Spleen (tissue), 13 donors: ENCODE measurements at places on chromosomes 6 and 20. TPM values are rescaled to one million over a fixed set of nuclear protein-coding genes. Genes with fewer than 3 reads are reported as not detected.
A peak's percentile ranks its signal among the peaks of the same experiment; 100 is the strongest.

GRCh38 chr6:148591656-148592055 lies 155.2 kb upstream of the UST start:
- no peak for DNase-seq
- H3K36me3 ChIP-seq, result no peaks in the 10 kb centered on the region
- H3K27ac ChIP-seq, result no peak overlapping the region
- no peaks in the 10 kb centered on the region for H3K27me3 ChIP-seq

PNLDC1 gene
- polyA plus RNA-seq, result 1.2 TPM

DNA sequence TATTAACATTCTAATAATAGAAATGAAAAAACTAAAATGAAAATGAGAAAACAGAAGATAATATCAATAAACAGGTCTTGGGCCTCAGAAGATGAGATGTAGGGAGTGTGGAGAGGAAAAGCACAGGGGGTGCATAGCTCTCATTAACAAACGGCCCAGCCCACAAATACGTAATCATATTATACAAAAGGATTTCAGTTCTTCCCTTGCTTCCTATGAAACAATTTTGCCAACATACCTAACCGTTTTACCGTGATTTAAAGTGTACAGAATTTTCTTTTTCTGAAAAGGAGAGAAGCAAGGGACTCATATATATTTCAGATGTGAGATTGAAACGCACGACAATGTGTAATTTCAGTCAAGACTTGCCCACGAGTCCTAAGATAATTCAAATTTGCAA lies 136.0 kb downstream of the HFE start:
- no peaks in the 10 kb centered on the region for H3K27me3 ChIP-seq
- H3K27ac ChIP-seq, result peak overlapping the region; percentile 88
- H3K4me3 ChIP-seq, result peak overlapping the region; percentile 57
- DNase-seq, result no peak
- H3K4me1 ChIP-seq, result peaks cover 5% of the 10 kb centered on the region

DNA sequence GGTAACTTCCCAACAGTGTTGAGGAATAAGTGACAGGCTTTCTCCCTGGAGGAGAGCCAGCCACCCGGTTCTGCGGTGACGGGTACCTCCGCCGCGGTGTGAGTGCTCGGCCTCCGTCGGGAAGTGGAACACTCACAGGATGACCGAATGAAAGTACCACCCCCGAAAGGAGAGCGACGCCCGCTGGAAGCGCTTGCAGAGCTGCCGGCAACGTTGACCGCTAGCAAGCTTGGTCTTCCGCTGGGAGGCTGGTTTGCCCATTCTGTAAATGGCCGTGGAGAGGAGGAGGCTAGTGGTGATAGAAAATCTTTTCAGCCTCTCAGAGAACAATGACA lies 614 bp upstream of the TMEM242 start:
- peaks cover 12% of the 10 kb centered on the region for H3K4me1 ChIP-seq
- no peaks in the 10 kb centered on the region for H3K27me3 ChIP-seq
- peak; percentile 89 for DNase-seq
- H3K4me3 ChIP-seq, result peak overlapping the region; percentile 74
- peaks cover 18% of the 10 kb centered on the region for H3K36me3 ChIP-seq

SLC16A10 gene
- polyA plus RNA-seq, result 1.3 TPM

RPS10 gene
- polyA plus RNA-seq, result 4,934 TPM

SLC44A4 gene
- polyA plus RNA-seq, result 0.20 TPM

DNA sequence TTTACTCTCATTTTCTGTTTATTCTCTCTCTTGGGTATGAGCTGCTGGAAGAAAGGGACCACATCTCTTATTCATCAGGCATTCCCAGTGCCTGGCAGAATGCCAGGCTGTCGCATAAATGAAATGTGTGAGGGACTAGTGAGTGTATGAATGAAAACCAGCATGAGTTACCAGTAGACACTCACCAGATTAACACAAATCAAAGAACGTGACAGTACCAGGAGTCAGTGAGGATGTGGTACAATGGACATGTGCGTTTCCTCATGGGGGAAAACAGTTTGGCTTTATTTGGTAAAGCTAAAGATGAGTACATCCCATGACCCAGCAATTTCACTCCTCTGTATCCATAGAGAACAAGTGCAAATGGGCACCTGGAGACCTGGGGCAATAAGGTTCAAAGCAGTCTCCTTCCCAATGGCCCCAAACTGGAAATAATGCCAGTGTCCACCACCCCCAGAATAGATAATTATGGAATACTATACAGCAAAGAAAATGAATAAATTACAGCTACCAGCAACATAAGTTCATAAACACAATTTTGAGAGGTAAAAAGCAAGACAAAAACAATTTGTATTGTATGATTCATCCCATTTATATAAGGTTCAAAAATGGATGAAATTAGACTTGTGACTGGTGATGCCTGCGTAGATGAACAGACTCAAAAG lies 93.3 kb downstream of the CDH22 start:
- no peak overlapping the region for H3K4me3 ChIP-seq
- peaks cover 7% of the 10 kb centered on the region for H3K27me3 ChIP-seq
- no peaks in the 10 kb centered on the region for H3K36me3 ChIP-seq
- H3K4me1 ChIP-seq, result no peaks in the 10 kb centered on the region
- no peak overlapping the region for H3K27ac ChIP-seq

- no peak overlapping the region for H3K27ac ChIP-seq
- no peaks in the 10 kb centered on the region for H3K36me3 ChIP-seq
- DNase-seq, result no peak
- H3K4me1 ChIP-seq, result no peaks in the 10 kb centered on the region
- H3K4me3 ChIP-seq, result no peak overlapping the region
Observed at GRCh38 chr6:3844097-3844463, 5.1 kb upstream of the FAM50B start.

- no peak for DNase-seq
- no peaks in the 10 kb centered on the region for H3K27me3 ChIP-seq
- no peaks in the 10 kb centered on the region for H3K4me1 ChIP-seq
- H3K4me3 ChIP-seq, result no peak overlapping the region
Observed at GRCh38 chr20:59774921-59775686, 158.3 kb downstream of the SYCP2 start.

GRCh38 chr6:44036196-44036595 lies 91.1 kb downstream of the MRPL14 start:
- no peak overlapping the region for H3K4me3 ChIP-seq
- H3K36me3 ChIP-seq, result no peaks in the 10 kb centered on the region
- peaks cover 23% of the 10 kb centered on the region for H3K4me1 ChIP-seq
- H3K27ac ChIP-seq, result no peak overlapping the region

LGSN gene
- 0.09 TPM for polyA plus RNA-seq

HBS1L gene
- polyA plus RNA-seq, result 12.3 TPM

NRSN1 gene
- not detected for polyA plus RNA-seq

GRCh38 chr6:89146718-89147700 lies 1.2 kb downstream of the PM20D2 start:
- DNase-seq, result no peak
- H3K36me3 ChIP-seq, result no peaks in the 10 kb centered on the region
- H3K4me3 ChIP-seq, result peak overlapping the region; percentile 97
- peak overlapping the region; percentile 77 for H3K27ac ChIP-seq
- H3K27me3 ChIP-seq, result no peaks in the 10 kb centered on the region
- peaks cover 6% of the 10 kb centered on the region for H3K4me1 ChIP-seq

DNA sequence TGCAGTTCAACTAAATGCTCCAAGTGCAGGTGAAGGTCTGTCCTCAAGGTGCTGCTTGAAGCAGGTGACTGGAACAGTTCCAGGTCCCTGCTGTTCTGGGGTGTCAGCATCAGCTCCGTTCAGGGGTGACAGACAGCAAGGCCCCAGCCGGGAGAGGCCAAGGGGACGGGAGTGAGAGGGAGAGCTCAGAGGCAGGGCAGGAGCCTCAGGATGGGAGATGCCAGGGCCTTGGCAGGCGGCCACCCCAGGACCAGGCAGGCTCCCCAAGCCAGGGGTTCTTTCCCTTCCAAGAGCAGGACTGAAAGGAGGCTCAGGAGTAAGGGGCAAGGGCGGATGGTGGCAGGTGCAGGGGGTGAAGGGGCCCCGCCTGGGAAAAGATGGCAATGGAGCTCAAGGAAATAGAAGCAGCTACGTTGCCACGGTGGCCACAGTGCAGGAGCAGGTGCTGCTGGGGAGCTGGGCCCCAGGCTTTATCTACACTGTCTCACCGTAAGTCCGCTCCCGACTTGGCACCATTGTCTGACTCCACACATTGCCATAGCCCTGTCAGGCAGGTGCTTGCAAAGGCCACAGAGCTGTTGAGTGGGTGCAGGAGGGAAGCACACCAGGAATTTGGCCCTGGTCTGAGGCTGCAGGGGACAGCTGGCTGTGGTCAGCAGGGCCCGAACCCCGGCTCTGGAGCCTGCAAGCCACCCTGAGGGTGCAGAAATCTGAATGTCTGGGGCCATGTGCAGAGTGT lies 43.1 kb downstream of the ERMARD start:
- H3K36me3 ChIP-seq, result no peaks in the 10 kb centered on the region
- peaks cover 13% of the 10 kb centered on the region for H3K4me1 ChIP-seq
- H3K27ac ChIP-seq, result no peak overlapping the region
- H3K27me3 ChIP-seq, result peaks cover 52% of the 10 kb centered on the region

DNA sequence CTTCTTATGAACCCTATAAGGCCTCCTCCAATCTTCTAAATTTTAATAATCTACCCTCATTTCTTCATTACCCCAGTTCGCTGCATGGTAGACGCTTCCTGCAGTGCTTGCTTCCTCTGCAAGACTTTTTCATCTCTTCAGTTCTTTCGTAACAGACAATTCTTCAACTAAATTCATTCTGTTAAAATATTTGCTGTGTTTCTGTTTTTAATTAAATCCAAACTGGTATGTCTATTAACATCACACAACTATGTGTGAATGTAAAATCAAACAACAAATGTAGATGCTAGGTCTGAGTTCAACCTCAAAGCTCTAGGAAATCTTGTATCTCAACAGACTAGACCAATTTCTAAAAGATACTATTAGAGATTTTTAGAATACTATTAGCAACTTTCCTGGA lies 199.3 kb downstream of the RNGTT start:
- H3K4me1 ChIP-seq, result no peaks in the 10 kb centered on the region
- no peaks in the 10 kb centered on the region for H3K36me3 ChIP-seq
- H3K4me3 ChIP-seq, result no peak overlapping the region
- H3K27ac ChIP-seq, result no peak overlapping the region

SMOC2 gene
- polyA plus RNA-seq, result 7.6 TPM

DNA sequence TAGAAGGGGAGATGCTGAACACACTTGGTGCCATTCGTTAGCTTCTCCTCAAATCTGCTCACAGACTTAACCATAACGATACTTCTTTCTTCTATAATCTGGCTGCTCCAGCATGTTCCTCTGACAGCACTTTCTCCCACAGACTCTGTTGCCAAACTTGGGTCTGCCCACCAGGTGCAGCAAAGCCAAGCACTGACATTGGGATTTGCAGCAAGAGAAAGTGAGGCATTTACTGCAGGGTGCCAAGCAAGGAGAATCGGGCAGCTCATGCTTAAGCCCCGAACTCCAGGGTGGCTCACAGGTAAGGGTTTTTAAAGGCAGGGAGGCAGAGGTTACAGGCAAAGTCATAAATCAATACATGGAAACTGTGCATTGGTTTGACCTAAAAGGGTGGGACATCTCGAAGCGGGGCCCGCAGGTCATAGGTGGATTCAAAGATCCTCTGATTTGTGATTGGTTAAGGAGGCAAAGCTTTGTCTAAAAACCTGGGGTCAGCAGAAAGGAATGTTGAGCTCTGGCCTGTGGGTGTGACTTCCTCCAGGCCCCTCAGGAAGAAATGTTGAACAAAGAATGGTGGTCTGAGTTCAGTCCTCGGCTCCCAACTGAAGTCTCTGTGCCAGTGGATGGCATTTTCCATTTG lies 25.1 kb upstream of the PNPLA1 start:
- peaks cover 13% of the 10 kb centered on the region for H3K4me1 ChIP-seq
- no peaks in the 10 kb centered on the region for H3K27me3 ChIP-seq

GRCh38 chr6:136920216-136920615 lies 1.9 kb upstream of the SLC35D3 start:
- H3K4me3 ChIP-seq, result peak overlapping the region; percentile 54
- peaks cover 40% of the 10 kb centered on the region for H3K27me3 ChIP-seq
- DNase-seq, result no peak
- no peak overlapping the region for H3K27ac ChIP-seq
- no peaks in the 10 kb centered on the region for H3K36me3 ChIP-seq

DNA sequence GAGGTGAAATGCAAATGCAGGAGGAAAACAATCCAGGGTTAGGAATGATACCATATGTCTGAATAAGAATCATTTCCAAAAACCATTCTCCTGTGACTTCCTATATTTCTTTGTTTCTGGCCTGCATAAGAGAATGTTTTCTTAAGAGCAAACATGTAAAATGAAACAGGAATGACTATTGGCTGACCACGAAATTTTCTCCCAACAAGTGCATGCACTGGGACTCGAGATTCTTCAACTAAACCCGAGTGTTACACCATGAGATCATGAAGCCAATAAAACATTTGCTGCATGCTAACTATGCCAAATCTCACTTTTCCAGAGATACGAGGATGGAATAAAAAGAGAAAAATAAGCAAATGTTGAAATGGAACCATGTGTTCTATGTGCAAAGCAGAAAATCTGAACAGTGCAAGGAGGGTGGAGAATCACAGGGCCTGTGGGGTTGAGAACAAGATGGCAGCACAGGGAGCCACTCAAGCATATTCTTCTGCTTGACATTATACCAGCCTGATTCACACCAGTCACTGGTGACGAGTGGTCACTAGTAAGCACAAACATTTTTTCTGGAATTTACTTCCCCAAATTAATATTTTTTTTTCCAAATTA lies 212.2 kb upstream of the FOXA2 start:
- H3K27me3 ChIP-seq, result no peaks in the 10 kb centered on the region
- no peak for DNase-seq
- H3K4me1 ChIP-seq, result no peaks in the 10 kb centered on the region
- no peak overlapping the region for H3K4me3 ChIP-seq

GRCh38 chr6:148242180-148242579 lies 100.5 kb upstream of the SASH1 start:
- no peak overlapping the region for H3K4me3 ChIP-seq
- H3K27me3 ChIP-seq, result no peaks in the 10 kb centered on the region
- H3K4me1 ChIP-seq, result no peaks in the 10 kb centered on the region
- DNase-seq, result no peak
- no peaks in the 10 kb centered on the region for H3K36me3 ChIP-seq

- H3K27ac ChIP-seq, result no peak overlapping the region
- no peak for DNase-seq
- H3K36me3 ChIP-seq, result no peaks in the 10 kb centered on the region
- H3K4me1 ChIP-seq, result no peaks in the 10 kb centered on the region
- no peak overlapping the region for H3K4me3 ChIP-seq
Observed at GRCh38 chr6:41836022-41836659, 48.6 kb downstream of the TOMM6 start.

GRCh38 chr6:137271245-137272183 lies 52.3 kb upstream of the IFNGR1 start:
- DNase-seq, result no peak
- H3K4me3 ChIP-seq, result no peak overlapping the region
- no peaks in the 10 kb centered on the region for H3K36me3 ChIP-seq
- no peaks in the 10 kb centered on the region for H3K27me3 ChIP-seq
- no peak overlapping the region for H3K27ac ChIP-seq
- no peaks in the 10 kb centered on the region for H3K4me1 ChIP-seq

DNA sequence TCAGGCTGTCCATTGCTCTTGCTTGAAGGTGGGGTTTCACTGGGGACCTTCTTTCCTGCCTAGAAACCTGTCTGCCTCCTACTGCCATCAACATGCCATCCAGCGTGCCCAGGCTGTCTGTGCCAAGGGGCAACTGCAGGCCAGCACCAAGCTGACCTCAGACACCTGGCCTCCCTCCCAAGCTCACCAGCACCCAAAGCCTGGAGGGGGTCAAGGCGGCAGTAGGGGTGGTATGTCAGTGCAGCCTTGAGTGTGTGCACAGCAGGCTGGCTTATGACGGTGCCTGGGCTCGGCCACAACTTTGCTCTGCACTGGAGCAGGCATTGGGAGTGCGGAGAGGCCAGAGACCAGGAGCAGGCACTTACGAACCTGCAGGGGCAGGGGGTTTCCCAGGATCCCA lies 149.0 kb downstream of the EYS start:
- H3K36me3 ChIP-seq, result no peaks in the 10 kb centered on the region
- H3K27me3 ChIP-seq, result no peaks in the 10 kb centered on the region
- H3K4me1 ChIP-seq, result no peaks in the 10 kb centered on the region
- H3K27ac ChIP-seq, result no peak overlapping the region

IER3 gene
- 19.8 TPM for polyA plus RNA-seq
